Tibial nerve (tissue), 4 donors: ENCODE measurements at places on chromosomes 16 and 17. TPM values are rescaled to one million over a fixed set of nuclear protein-coding genes. Genes with fewer than 3 reads are reported as not detected.

Gene WNT9B
- total RNA-seq: not detected

Gene ATP2A1
- total RNA-seq: 0.21 TPM

Gene CSH2
- not detected for total RNA-seq

Gene G6PC1
- not detected for total RNA-seq

GRCh38 chr17:27824745-27825144 is 24.4 kb upstream of the NOS2 start:
- DNase-seq: no peak

Gene C1QL1
- 9.8 TPM for total RNA-seq

- no peak for DNase-seq
Measured at GRCh38 chr16:53056392-53056881, 1.6 kb downstream of the CHD9 start.

Gene KRT31
- total RNA-seq: not detected

- no peak for DNase-seq
Measured at GRCh38 chr16:4372001-4372577, 441 bp downstream of the VASN start.

DNA sequence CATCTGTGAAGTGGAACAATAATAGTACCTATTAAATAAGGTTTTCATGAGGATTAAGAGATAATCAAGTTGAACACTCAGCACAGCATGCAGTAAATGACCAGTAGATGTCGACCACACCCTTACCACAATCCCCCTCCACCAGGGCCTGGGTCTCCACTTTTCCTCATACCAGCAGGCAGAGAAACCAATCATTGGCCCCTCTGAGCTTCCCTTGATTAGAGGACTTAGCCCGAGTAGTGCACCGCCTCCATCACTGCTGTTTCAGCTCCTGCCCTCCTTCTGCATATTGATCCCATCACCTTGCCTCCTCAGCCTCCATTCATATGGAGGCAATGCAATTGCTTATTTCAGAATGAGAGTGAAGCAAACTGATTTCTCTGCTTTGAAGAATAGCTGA is 96.5 kb upstream of the CDH11 start:
- DNase-seq: no peak

Gene CPHXL2
- not detected for total RNA-seq

Gene NPIPA8
- 0.42 TPM for total RNA-seq

- DNase-seq: no peak
Measured at GRCh38 chr17:43515656-43516055, 30.5 kb downstream of the ETV4 start.

Gene RHBDF1
- total RNA-seq: 132 TPM

GRCh38 chr17:61784510-61784909 is 78.8 kb downstream of the BRIP1 start:
- no peak for DNase-seq

Gene RHBDL3
- not detected for total RNA-seq

Gene PIK3R6
- total RNA-seq: 2.4 TPM

Gene DHRS7C
- not detected for total RNA-seq

DNA sequence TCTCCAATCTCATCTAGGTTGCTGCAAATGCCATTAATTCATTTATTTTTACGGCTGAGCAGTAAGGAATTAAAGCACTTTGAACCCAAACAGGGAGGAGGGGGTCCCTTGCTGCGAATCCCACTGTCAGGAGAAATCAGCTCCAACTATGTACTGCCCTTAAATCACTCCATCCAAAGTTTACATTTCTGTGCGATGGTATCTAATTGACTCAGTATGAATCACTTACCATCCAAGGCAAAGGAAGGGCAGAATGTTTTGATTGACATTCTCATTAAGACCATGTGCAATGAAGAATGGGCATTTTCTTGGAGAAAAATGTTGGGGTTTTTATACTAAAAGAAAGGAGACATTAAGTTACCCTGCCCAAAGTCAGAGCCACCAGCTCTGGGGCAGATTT is 47.7 kb upstream of the XYLT1 start:
- DNase-seq: no peak

GRCh38 chr16:52597772-52598483 is 51.0 kb upstream of the TOX3 start:
- no peak for DNase-seq

- no peak for DNase-seq
Measured at GRCh38 chr17:284676-285355, 67.8 kb downstream of the RPH3AL start.

Gene CCL16
- total RNA-seq: not detected

DNA sequence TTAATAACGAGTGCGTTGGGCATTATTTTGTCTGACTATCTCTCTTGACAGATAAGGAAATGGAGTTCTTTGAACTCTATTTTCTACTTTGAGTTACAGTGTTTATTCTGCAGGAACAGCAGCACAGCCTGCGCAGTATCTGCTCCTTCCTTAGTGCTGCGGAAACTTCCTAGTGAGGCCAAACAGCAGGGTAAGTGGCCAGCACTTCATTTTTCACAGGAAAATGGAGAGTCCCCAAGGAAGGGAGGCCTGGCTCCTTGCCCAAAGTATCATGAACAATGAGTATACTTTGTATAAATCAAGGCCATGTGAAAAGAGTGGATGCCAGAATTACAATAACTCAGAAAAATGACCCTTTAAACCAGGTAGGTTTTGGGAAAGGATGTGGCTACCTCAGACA is 140.6 kb downstream of the VPS53 start:
- DNase-seq: no peak

GRCh38 chr17:27076814-27077213 is 217.1 kb upstream of the WSB1 start:
- no peak for DNase-seq

DNA sequence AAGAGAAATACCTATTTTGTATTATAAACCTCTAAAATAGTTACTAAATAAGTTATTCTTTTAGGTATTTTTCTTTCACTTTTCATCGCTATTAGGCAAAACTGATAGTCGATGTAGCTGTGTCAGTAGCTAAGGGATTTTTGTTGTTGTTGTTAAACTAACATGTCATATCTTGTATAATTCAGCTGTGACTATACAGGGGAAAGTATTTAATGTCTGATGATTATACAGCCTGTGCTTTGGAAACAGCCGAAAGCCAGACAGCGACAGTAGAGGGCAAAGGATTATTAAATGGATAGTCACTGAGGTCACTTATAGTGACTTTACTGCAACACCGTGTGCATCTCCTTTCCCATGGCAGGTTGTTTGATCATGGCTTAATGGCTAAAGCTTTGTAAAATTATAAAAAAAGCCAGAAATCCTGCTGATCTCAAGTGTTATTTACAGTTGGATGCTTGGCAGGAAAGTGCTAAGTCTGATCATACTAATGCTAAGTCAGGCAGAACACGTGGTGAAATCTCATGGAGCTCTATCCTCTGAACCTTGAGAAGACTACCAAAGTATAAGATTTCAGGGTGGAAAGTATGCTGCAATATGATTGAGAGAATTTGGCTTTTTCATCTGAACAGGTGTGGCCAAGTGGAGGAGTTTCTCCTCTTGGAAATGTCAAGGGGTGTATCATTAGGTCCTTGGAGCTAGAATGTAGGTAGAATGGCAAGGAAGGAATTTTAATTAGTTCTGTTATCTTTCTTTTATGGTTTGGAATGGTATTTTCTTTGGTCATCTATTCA is 88.4 kb downstream of the FTO start:
- no peak for DNase-seq

Gene TNFRSF12A
- 16.4 TPM for total RNA-seq

DNA sequence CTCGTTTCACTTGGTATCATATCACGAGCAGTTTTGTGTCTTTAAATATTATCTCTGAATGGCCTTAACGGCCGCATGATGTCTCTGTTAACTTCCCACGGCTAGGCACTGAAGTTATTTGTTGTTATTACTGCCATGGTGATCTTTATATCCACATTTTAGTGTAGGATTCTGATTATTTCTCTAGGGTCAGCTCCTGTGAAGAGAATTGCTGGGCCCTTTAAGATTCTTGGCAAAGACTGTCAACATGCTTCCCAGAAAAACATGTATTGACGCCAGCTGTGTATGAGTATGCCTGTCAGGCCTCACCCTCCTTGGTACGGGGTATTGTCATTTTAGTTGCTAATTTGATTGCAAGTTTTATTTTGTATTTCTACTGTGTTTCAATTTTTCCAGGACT is 263.5 kb downstream of the SNX29 start:
- no peak for DNase-seq

GRCh38 chr17:74768763-74769114 is 7.4 kb downstream of the NAT9 start:
- no peak for DNase-seq

GRCh38 chr17:9346296-9346926 is 229.2 kb downstream of the STX8 start:
- DNase-seq: no peak

DNA sequence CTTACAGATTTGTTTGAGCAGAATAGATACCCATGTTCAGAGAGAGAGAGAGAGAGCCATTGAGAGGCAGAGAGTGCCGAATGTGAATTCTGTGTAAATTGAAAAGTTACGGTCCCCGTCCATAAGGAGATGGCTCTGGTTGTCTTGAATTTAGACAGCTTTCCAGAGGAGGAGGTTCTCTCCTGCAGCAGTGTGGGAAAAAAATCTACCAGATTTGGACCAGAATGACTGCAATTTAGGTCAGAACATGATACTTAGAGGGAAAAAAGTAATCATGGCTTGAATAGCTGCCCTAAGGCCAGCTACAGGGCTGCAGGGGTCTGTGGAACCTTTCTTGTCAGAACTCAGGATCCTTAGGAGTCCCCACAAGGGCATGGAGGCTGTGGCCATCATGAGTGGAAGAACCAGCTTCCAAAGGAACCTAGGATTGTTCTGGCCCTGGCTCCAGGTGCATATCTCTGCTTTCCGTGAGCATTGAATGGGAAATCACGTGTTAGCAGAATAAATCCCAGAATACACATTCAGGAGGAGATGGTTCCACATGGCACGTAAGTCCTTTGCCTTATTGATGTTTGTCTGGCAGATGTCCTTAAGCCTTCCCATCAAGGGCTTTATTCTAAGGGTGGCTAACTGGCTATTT is 13.0 kb downstream of the PITPNC1 start:
- no peak for DNase-seq

Gene UBN1
- total RNA-seq: 47.4 TPM

GRCh38 chr16:84471966-84472365 is 32.5 kb downstream of the MEAK7 start:
- DNase-seq: no peak

DNA sequence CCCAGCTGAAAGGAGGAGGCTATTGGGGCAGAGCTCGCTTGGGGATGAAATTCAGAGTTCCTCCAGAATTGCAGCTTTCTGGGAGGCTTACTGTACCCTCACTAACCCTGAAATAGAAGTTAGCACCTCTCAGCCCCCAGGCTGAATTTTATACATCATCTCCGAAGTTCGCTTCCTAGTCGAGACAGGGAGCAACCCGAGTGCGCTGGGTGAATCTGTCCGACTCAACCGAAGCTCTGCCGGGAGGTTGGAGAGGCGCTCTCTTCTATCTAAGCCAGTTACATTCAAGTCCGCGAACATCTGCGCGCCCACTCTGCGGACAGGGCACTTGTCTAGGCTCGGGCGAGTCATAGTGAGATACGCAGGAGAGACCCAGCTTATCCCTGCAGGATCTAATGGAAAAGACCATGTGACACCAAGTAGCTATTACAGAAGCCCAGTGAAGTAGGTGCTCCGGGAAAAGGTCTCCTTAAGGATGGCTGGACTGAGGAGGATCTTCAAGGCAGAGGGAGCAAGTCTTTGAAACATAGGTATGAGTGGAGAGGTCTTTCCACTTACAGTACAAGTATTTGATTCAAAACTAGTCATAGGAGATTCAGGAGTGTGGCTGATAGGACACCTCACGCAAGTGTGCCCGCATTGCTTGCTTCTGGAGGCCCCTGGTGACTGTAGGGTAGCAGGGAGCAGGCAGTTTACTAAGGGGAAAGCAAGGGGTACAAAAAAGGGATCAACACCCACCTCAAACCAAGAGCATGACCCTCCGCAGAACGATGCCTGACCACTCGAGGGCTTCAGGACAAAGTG is 646 bp upstream of the HES7 start:
- DNase-seq: peak; percentile 10

DNA sequence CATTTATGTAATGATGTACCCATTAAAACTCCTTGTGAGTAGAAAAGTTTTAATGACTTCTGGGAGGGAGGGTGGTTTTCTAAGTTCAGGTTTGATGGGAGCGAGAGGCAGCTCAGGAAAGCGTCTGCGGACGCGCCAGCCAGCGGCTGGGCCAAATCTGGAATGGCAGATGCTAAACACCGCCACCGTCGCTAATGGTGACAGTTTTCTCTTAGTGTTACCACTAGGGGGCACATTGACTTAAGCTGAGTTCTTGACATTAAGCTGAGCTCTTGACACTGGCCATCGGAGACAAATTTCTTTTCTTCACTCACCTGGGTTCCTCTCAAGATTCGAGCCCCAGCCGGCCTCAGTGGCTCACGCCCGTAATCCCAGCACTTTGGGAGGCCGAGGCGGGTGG is 6.7 kb downstream of the TRPV1 start:
- no peak for DNase-seq

DNA sequence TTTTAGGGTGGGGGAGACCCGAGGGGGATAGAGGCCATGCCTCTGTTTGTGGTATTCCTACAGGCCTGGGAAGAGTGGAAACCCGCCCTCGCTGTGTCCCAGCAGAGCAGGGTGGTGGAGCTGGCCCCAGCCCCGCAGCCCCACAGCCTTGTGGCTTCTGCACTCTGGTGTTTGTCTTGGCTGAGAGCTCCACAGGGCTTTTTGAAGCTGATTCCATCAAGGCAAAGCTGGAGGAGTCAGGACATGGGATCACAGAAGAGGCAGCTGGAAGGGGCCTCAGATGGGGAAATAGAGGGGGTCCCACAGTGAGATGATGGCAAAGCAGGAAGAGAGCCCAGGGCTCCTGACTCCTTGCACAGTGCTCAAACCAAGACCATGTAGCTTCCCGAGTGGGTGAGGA is 5.0 kb upstream of the WFIKKN2 start:
- no peak for DNase-seq

DNA sequence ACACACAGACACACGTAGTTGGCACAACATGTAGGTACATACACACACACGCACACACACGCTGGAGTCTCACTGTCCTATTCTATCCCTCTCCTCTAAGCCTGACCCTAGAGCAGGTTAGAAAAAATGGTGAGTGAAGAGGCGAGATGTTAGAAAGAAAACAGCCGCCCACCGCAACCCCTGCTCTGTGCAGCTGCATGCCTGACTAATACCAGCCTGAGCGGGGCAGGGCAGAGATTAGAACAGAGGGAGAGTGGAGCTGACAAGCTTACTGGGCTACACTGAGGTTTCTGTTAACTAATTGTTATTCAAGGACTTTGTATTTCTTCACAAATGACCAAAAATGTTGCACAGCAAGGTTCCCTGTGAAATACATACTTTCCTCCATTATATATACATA is 59.8 kb downstream of the AMFR start:
- DNase-seq: no peak
